Activated CD4-positive, alpha-beta T cell treated with anti-CD3 and anti-CD28 coated beads, Interleukin-2, amount 10 ng/mL, durations not matched to agents 24 days and 14 days (primary cell): ENCODE measurements at places on chromosomes 6 and 20. TPM values are rescaled to one million over a fixed set of nuclear protein-coding genes. Genes with fewer than 3 reads are reported as not detected.
A peak's percentile ranks its signal among the peaks of the same experiment; 100 is the strongest.

The FAM184A gene
- total RNA-seq = 7.5 and 9.0 TPM in 2 replicates

DNA sequence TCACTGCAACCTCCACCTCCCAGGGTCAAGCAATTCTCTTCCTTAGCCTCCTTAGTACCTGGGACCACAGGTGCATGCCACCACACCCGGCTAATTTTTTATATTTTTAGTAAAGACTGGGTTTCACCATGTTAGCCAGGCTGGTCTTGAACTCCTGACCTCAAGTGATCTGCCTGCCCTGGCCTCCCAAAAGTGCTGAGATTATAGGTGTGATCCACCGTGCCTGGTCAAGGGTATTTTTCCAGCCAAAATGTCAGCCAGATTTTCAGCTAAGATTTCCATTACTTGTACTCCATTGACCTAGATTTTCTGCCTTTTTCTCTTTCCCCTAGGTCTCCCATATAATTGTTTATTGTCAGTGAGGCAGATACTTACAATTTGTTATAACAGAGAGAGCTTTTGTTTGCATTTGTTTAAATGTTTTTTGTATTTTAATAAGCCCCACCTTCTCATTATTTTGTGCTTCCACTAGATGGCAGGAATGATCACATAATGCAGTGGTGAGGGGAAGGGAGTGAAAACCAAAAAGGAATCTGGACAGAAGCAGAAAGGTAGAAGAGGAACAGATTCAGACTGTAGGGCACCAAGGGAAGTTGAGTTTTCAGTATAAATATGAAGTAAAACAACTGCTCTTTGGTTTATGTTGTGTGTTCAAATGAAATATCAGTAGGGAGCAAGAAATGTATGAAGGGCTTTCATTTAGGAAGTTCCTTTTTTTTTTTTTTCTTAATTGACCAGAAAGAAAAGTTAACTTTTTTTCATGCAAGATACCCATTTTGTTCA, 29.7 kb downstream of the RPF2 start:
- H3K27me3 ChIP-seq = no peaks in the 10 kb centered on the region
- H3K36me3 ChIP-seq = peaks cover 44% of the 10 kb centered on the region
- peak; percentile 72 for DNase-seq
- no peak overlapping the region for H3K4me3 ChIP-seq
- peaks cover 4% of the 10 kb centered on the region for H3K4me1 ChIP-seq
- peak overlapping the region; percentile 7 for H3K27ac ChIP-seq

DNA sequence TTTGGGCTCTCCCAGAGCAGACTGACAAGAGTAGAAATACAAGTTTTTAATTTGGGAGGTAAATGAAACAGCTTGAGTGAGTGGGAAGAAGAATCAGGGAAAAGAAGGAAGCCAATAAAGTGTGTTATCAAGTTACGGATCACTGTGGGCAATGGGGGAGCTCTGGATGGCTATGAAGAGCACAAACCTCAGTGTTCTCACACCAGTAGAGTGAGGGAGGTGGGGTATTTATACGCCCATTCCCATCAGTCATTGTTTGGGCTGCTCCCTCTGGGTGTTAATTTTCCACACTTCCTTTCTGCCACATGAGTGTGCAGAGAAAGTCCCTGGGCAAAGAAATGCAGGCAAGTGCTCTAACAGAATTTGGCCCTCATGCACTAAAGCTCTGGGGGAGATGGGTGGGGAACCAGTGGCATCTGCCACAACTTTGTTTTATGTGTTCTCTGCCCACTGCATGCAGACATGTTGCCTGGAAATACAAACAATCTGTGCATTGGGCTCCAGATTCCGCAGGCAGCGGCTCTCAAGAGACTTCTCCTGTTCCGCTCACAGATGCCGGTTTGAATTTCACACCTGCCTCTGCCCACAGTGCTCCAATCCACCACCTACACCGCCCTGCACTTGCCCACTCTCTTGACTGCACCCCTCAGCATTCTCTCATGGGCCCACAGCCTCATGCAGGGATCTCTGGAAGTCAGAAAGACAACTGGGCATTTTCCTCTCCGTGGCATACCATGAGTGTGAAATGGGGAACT, 211.1 kb upstream of the RNF24 start:
- peaks cover 28% of the 10 kb centered on the region for H3K27me3 ChIP-seq
- no peak for DNase-seq
- no peak overlapping the region for H3K4me3 ChIP-seq
- peaks cover 6% of the 10 kb centered on the region for H3K4me1 ChIP-seq
- H3K27ac ChIP-seq = no peak overlapping the region
- no peaks in the 10 kb centered on the region for H3K36me3 ChIP-seq

GRCh38 chr20:44532259-44532980, 10.6 kb upstream of the SERINC3 start:
- peaks cover 7% of the 10 kb centered on the region for H3K27me3 ChIP-seq
- no peaks in the 10 kb centered on the region for H3K36me3 ChIP-seq
- DNase-seq = no peak
- no peak overlapping the region for H3K4me3 ChIP-seq
- no peak overlapping the region for H3K27ac ChIP-seq

GRCh38 chr6:110556317-110557110, 80.1 kb upstream of the SLC22A16 start:
- H3K4me1 ChIP-seq = peaks cover 19% of the 10 kb centered on the region
- H3K27me3 ChIP-seq = peaks cover 3% of the 10 kb centered on the region
- no peak overlapping the region for H3K4me3 ChIP-seq
- no peak for DNase-seq

The MATN4 gene
- total RNA-seq = 1.2 and 1.5 TPM in 2 replicates

- DNase-seq = no peak
- H3K4me1 ChIP-seq = peaks cover 4% of the 10 kb centered on the region
- no peaks in the 10 kb centered on the region for H3K36me3 ChIP-seq
- peak overlapping the region; percentile 74 for H3K4me3 ChIP-seq
- peaks cover 58% of the 10 kb centered on the region for H3K27me3 ChIP-seq
- H3K27ac ChIP-seq = no peak overlapping the region
Observed at GRCh38 chr6:11538819-11539468, 1.4 kb downstream of the TMEM170B start.

- H3K4me1 ChIP-seq = peaks cover 4% of the 10 kb centered on the region
- peaks cover 4% of the 10 kb centered on the region for H3K27me3 ChIP-seq
- no peak overlapping the region for H3K4me3 ChIP-seq
- no peaks in the 10 kb centered on the region for H3K36me3 ChIP-seq
- no peak for DNase-seq
Observed at GRCh38 chr6:157283330-157283898, 39.9 kb downstream of the TMEM242 start.

The RFX6 gene
- not detected in 2 replicates for total RNA-seq

DNA sequence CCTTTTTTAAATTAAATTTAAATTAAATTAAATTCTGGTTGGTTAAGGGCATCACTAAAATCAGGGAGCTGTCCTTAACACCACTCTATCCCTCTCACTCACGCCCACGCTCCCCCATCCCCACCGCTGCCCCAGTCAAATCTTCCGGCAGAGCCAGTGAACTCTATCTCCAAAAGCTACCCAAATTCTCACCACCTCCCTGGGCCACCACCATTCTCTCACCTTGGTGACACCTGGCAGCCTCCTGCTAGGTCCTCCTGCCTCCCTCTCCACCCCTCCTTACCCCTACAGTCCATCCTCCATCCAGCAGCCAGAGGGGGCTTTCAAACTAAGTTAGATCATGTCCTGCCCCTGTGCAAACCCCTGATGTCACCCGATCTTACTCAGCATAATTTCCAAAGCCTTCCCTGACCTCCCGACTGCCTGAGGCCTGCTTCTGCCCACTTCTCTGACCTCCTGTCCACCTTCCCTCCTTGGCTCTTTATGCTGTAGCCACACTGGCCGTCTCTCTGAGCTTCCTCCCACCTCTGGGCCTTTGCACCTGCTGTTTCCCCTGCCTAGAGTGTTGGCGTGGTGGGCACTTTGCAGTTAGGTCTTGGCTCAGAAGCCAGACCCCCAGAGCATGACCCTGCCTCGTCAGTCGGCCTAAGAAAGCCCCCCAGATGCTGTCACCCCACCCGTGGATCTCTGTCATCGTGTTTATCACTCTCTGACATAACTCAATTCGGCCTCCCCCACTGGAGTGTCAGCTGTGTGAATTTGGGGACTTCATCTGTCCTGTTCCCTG, 24.7 kb downstream of the PTGIS start:
- H3K4me3 ChIP-seq = peak overlapping the region; percentile 18
- H3K27me3 ChIP-seq = no peaks in the 10 kb centered on the region
- peaks cover 62% of the 10 kb centered on the region for H3K36me3 ChIP-seq
- H3K4me1 ChIP-seq = peaks cover 33% of the 10 kb centered on the region
- no peak for DNase-seq
- peak overlapping the region; percentile 72 for H3K27ac ChIP-seq

- H3K4me1 ChIP-seq = peaks cover 22% of the 10 kb centered on the region
- H3K27ac ChIP-seq = no peak overlapping the region
- no peak for DNase-seq
- no peak overlapping the region for H3K4me3 ChIP-seq
- no peaks in the 10 kb centered on the region for H3K27me3 ChIP-seq
Observed at GRCh38 chr6:16625291-16626265, 135.7 kb downstream of the ATXN1 start.

The PCIF1 gene
- 26.1 and 27.8 TPM in 2 replicates for total RNA-seq

- H3K4me3 ChIP-seq = no peak overlapping the region
- H3K27ac ChIP-seq = no peak overlapping the region
- no peaks in the 10 kb centered on the region for H3K4me1 ChIP-seq
- H3K27me3 ChIP-seq = no peaks in the 10 kb centered on the region
Observed at GRCh38 chr6:7825986-7826385, 84.6 kb downstream of the TXNDC5 start.

The RAET1L gene
- not detected in 2 replicates for total RNA-seq

GRCh38 chr6:44049163-44049988, 77.9 kb downstream of the MRPL14 start:
- peak overlapping the region; percentile 31 for H3K4me3 ChIP-seq
- peak; percentile 79 for DNase-seq
- H3K4me1 ChIP-seq = peaks cover 15% of the 10 kb centered on the region

DNA sequence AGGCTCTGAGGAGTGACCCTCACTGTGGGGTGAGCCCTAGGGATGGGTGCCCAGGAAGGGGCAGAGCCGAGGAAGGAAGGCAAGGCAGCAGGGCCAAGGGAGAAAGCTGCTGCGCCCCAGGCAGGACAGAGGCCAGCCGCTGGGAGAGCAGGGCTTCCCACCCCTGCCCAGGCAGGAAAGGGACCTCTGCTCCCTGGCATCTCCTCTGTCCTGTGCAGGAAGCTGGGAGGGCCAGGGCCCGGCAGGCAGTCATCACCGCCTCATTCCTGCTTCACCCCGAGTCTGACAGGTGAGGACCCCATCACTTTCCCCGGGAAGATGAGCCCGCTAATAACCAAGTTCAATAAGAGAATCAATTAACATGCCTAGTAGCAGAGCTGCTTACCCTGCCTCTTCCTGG, 81.3 kb downstream of the EDN3 start:
- no peak for DNase-seq
- H3K27me3 ChIP-seq = no peaks in the 10 kb centered on the region
- no peak overlapping the region for H3K27ac ChIP-seq
- H3K4me3 ChIP-seq = no peak overlapping the region
- H3K4me1 ChIP-seq = peaks cover 11% of the 10 kb centered on the region

- DNase-seq = peak; percentile 55
- peaks cover 15% of the 10 kb centered on the region for H3K27me3 ChIP-seq
- H3K4me1 ChIP-seq = peaks cover 41% of the 10 kb centered on the region
Observed at GRCh38 chr6:31358302-31358701, 1.3 kb upstream of the HLA-B start.

DNA sequence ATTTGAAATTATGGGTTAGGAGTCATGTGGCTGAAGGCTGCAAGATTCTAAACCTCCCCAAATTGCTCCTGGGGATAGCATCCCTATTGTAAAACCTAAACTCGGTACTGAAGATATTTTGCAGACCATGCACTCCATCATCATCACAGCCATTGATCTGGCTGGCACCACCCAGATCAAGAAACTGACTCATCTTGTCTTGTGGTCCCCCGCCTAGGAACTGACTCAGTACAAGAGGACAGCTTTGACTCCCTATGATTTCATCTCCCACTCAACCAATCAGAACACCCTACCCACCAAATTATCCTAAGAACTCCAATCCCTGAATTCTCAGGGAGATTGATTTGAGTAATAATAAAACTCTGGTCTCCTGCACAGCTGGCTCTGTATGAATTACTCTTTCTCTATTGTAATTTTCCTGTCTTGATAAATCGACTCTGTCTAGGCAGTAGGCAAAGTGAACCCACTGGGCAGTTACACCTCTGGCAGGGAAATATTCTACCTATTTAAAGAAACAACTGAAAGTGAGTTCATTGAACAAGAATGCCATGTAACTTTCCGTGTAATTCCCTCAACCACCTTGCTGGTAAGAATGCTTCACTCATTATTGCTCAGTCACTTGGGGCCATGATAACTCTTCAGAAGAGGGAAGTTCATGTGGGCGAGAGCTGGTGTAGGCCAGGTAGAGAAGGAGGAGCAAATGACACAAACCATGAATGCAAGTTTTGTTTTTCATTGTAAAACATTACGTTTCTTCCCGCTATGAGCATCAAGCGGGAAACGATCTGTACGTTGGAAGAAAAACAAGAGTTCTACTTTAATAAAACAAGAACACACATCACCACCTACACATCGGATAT, 602.9 kb upstream of the ARID1B start:
- no peak overlapping the region for H3K27ac ChIP-seq
- no peaks in the 10 kb centered on the region for H3K36me3 ChIP-seq
- peaks cover 10% of the 10 kb centered on the region for H3K4me1 ChIP-seq
- H3K27me3 ChIP-seq = no peaks in the 10 kb centered on the region
- H3K4me3 ChIP-seq = no peak overlapping the region
- no peak for DNase-seq

The COL20A1 gene
- not detected in 2 replicates for total RNA-seq

DNA sequence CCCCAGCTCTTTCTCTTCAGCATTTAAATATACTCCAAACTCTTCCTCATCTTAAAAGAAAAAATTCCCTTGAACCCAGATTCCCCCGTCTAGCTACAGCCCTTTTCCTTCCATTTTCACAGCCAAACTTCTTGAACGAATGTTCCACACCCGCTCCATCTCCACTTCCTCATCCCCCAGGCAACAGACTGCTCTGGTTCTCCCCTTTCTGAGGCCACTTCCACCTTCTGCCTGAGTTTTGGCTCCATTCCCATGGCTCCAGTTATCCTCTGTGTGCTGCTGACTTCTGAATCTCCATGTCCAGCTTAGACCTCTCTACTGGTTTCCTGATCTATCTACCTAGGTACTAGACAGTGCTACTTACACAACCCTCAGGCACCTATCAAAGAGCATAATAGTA, 106.4 kb downstream of the RALGAPA2 start:
- H3K27ac ChIP-seq = no peak overlapping the region
- no peak for DNase-seq

- H3K4me3 ChIP-seq = no peak overlapping the region
- no peak overlapping the region for H3K27ac ChIP-seq
- peaks cover 34% of the 10 kb centered on the region for H3K36me3 ChIP-seq
Observed at GRCh38 chr6:53028467-53028866, 33.4 kb upstream of the GSTA4 start.

The CLDN20 gene
- total RNA-seq = 0.21 TPM in 1 of 2 replicates, not detected in the other
